ENCODE measurements at places on chromosomes 3 and 15. TPM values are rescaled to one million over a fixed set of nuclear protein-coding genes. Genes with fewer than 3 reads are reported as not detected.

DNA sequence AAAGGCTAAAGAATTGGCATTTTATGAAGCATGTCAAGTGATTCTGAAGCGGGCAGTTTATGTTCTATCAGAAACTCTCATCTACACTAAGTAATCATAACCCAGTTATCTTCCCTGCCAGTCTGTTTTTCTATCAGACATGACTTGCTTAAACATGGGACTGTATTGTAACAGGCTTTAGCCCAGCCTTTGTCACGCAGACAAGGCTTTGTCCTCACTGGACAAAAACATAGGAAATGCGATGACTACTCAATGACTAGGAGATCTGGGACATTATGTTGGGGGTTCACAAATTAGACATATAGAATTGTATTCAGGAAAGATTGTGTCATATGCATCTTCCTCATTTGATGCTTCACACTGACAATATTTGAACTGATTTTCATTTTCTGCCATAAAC lies 115.5 kb downstream of the GADL1 start:
- no peak for DNase-seq

DNA sequence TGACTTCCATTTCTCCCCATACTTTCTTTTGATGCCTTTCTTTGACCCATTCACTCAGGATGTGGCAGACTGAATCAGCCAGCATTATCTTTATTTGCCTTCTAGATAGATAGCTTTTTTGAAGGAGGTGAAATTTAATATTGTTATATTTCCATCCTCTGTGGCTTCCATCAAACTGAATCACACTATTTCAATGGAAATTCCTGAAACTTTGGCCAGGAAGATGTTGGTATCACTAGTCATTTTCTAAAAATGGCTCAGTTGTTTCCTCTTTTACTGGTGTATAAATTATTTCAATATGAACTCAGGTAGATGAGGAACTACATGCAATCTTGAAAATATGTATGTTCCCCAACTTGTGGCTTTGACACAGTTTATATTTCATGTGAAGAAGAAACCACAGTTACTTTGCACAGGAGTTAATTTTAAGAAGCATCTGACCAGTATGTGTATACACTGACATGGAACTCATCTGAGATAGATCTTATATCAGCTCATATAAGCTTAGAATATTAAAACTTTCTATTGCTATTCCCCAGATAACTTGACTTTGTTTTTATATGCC lies 248.3 kb downstream of the CGGBP1 start:
- no peak for DNase-seq

GOLGA8O gene
- 0.48 TPM for polyA plus RNA-seq

DNA sequence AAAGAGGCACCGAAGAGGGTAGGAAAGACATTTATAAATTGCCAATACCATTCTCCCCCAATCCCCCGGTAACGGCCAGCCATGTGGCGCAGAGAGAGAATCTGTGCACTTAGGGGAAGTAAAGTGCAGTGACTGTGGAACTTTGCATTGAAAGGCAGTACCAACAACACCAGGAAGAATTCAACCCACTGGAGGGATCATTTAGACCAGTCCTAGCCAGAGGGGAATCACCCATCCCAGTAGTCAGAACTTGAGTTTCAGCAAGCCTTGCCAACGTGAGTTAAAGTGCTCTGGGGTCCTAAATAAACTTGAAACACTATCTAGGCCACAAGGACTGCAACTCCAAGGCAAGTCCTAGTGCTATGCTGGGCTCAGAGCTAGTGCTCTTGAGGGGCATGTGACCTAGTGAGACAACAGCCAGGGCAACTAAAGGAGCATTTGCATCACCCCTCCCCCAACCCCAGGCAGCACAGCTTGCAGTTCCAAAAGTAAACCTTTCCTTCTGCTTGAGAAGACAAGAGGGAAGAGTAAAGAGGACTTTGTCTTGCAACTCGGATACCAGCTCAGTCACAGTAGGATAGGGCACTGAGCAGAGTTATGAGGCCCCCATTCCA lies 15.0 kb downstream of the CEP70 start:
- no peak for DNase-seq

GRCh38 chr3:188949996-188950395 lies 221.8 kb upstream of the TPRG1 start:
- DNase-seq, result no peak

GRCh38 chr3:141052201-141053069 lies 1.3 kb downstream of the SPSB4 start:
- peak; percentile 76 for DNase-seq

DNA sequence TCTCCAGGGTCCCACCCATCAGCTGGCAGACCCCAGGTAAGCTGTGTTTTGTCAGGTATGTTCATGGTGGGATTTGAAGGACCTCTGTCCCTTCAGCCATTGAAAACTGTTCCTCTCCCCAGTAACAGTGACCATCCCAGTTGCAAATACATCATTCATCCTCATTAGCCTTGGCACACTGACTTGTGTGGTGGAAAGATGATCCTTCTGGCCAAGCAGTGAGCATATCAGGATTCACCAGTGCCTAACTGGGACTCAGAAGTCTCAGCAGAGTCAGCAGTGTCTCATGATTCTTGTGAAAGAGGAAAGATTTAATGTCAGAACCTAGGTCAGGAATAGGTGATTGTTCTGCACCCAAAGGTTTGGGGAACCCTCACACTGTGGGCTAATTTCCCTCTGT lies 90.2 kb downstream of the DNAJB8 start:
- DNase-seq, result no peak

- DNase-seq, result no peak
Measured at GRCh38 chr3:127791221-127791913, 30.9 kb downstream of the MGLL start.

JMJD7 gene
- polyA plus RNA-seq, result 10.9 TPM

PATL2 gene
- polyA plus RNA-seq, result 1.9 TPM

DNA sequence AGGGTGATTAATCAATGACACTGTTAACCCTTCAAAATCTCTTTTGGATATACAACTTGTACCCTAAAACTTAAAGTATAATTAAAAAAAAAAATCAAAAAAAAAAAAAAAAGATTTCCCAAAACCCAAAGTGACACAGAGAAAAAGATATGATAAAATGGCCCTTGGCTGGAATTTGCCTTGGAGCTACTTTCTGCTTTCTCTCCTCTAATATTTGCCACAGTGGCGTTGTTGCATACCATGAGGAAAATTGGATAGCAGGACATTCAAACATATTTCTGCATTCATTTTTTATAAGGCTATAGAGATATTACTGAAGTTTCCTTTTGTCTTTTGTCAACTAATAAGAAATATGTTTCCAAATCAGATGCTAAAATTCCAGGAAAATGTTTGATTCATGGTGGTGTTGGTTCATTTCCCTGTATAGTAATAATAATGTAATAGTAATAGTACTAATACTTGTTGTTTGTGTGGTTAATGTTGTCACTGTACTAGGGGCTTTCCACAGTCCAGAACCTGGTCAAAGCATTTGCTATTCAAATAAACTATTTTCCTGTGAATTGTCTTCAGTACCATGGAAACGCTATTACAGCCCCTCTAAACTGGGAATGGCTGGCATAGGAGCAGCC lies 441.3 kb upstream of the THBS1 start:
- DNase-seq, result no peak

GRCh38 chr3:127831723-127832172 lies 9.4 kb upstream of the MGLL start:
- DNase-seq, result no peak

DNA sequence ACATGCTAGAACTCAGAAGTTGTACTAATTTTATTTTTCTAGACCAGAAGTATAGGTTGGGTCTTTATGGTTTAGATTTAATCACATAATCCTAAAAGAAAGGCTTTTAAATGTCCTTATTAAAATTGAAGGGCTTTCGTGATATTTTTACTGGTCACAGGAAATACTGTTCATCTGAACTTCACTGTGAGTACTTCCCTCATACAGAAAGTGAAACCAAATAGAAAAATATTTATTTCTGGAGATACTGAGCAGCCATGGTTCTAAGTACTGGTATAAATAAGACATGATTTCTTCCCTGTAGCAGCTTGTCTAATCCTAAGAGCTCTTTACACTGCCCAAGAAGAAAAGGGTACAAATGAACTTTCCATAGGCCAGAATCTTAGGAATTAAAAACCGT lies 2.0 kb downstream of the SNRK start:
- DNase-seq, result no peak

HMG20A gene
- 51.4 TPM for polyA plus RNA-seq

- DNase-seq, result no peak
Measured at GRCh38 chr3:36229496-36229895, 150.8 kb upstream of the STAC start.

DNA sequence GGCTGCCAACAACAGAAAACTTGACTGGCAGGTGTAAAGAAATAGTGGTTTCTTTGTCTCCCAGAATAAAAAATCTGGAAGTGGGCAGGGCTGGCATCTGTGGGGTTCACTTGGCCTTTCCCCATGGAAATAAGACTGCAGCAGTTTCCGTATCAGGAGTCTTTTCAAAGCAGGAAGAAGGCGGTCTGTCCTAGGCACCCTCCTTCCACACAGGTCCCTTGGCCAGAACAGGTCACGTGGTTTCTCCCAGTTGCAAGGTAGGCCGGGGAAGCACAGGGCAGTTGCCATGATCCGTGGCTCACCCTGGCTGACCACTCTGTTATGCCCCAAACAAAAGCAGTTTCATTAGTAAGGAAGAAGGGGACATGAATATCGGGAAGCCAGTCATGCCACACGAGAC lies 45.4 kb downstream of the ZDHHC19 start:
- no peak for DNase-seq

DNA sequence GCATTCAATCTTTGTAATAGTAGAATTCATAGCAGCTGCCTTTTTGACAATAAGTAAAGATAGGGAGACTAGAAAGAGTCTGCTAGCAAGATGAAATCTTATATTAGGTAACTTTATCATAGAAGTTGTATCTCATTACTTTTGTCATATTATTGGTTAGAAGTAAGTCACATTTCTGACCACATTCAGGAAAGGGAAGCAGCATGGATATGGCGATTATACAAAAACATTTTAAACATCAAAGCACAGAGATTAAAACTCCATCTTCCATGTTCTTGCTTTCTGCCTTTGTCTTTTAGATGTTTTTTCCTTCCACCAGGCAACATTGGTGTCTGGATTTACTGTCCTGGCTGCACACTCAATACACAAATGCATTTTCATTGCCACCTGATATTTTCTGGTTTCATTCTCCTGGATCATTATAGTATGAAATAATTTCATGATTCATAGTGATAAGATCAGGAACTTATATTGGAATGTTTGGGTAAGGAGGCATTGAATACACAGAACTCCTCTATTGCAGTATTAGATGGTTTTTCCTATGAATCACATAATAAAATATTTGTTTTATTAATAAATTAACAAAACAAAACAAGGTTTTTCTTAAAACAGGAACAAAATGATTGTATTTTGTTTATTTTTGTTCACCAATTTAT lies 1460.3 kb upstream of the CADM2 start:
- DNase-seq, result no peak

PTX3 gene
- polyA plus RNA-seq, result 10.1 TPM

- no peak for DNase-seq
Measured at GRCh38 chr15:45827275-45827674, 192.4 kb downstream of the SQOR start.

GRCh38 chr3:33173103-33173502 lies 45.5 kb downstream of the SUSD5 start:
- DNase-seq, result no peak

UBP1 gene
- polyA plus RNA-seq, result 48.0 TPM

SHF gene
- polyA plus RNA-seq, result 7.9 TPM

- DNase-seq, result no peak
Measured at GRCh38 chr3:11609481-11609880, 34.2 kb downstream of the VGLL4 start.

SAXO2 gene
- 2.6 TPM for polyA plus RNA-seq

GRCh38 chr3:117217355-117217754 lies 507.8 kb downstream of the TUSC7 start:
- no peak for DNase-seq

SNTN gene
- not detected for polyA plus RNA-seq

DNA sequence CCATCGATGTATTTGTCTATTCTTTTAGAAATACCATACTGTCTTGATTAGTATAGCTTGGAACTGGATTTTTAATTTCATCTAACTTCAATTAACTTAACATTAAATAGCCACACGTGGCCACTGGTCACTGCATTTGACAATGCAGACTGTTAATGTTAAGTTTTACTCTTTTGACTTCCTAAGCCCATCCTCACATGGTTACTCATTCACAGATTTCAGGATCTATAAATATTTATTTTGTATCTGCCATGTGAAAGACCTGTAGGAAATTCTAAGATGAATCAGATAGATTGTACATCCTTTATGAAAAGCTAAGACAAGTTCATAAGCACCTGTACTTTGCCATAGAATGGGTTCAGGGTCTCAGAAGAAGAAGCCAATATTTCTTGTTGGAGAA lies 8.3 kb upstream of the RORA start:
- no peak for DNase-seq

Data from hindlimb muscle (tissue), 1 donor.